Stimulated activated CD4-positive, alpha-beta T cell treated with anti-CD3 and anti-CD28 coated beads, TNF-alpha, amount 100 ng/mL, for 1 hour (primary cell): ENCODE measurements at places on chromosomes 3 and 15.

GRCh38 chr15:40183636-40184463, 23.0 kb downstream of the BUB1B start:
- DNase-seq: no peak

- no peak for DNase-seq
Measured at GRCh38 chr15:85168642-85169173, 187.1 kb downstream of the PDE8A start.

DNA sequence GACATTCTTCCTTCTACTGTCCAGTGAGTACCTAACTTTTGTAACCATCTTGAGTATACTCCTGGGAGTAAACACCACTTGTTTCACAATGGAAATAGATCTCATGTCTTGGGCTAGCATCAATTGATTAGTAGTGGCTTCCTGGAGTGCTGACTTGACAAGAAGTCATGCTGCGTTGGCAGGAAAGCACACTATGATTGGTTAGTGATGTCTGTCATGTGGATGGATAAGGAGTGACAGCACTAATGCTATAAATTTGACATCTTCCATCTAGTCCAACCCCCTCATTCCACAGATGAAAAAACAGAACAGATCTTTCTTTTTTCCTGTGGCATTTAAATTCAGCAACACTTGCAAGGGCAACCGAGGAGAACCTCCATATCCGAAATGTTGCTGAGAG, 47.6 kb upstream of the PRICKLE2 start:
- DNase-seq: no peak

DNA sequence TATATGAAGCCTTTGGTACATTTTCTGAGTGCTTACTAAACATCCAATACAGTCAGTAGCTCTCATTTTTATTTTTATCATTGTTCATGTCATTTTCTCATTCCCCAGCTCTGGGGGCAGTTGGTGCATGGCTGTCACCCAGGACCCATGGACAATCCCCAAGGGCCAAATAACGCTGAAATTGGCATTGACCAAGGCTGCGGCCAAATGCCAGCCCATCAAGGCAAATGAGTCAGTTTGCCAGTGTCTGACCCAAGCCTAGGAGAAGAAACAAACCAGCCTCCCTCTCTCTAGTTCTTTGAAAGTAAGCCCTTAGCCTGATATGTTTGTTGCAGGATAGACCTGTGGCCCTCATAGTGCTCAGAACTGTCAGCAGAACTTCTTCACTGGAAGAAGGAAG, 219.2 kb downstream of the THSD4 start:
- no peak for DNase-seq

- no peak for DNase-seq
Measured at GRCh38 chr3:109257269-109257668, 59.0 kb downstream of the DPPA2 start.

GRCh38 chr3:183331498-183331897, 78.4 kb downstream of the B3GNT5 start:
- no peak for DNase-seq

DNA sequence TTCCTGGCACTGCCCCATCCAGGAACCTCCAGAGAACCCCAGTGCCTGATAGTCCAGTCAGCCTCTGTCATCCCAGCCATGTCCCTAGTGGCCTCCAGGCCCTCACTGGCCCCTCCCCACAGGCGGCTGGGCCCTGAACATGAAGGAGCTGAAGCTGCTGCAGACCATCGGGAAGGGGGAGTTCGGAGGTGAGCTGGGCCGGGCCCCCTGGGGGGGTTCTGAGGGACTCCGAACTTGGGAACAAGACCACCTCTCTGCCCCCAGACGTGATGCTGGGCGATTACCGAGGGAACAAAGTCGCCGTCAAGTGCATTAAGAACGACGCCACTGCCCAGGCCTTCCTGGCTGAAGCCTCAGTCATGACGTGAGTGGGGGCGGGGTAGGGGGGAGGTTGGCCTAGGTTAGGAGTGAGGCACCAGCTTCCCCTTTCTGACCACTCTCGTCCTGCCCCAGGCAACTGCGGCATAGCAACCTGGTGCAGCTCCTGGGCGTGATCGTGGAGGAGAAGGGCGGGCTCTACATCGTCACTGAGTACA, 12.0 kb upstream of the LMAN1L start:
- no peak for DNase-seq

DNA sequence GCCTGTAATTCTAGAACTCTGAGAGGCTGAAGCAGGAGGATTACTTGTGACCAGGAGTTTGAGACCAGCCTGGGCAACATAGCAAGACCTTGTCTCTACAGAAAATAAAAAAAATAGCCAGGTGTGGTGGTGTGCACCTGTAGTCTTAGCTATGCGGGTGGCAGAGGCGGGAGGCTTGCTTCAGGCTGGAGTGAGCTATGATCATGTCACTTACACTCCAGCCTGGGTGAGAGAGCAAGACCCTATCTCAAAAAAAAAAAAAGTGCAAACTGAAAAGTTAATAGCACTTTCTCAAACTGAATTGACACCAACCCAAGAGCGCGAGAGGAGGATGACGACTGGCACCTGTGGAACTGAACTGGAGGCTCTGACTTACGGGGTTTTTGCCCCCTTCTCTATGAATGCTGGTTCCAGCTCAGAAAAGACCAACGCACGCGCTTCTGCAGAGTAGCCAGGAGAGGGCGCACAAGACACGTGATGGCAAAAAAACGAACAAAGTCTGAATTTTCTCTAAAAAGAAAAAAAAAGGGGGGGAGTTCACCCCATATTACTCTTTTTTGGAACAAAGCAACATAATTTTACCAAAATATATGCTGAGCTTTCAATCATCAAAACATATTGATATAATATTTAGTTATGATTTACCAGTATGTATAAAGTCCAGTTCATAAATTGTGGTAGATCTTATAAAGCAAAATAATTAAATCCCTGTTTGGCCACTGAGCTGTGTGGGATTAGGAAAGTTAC, 23.7 kb downstream of the CFAP92 start:
- peak; percentile 46 for DNase-seq

- no peak for DNase-seq
Measured at GRCh38 chr3:194218646-194219453, 82.9 kb downstream of the HES1 start.

- DNase-seq: no peak
Measured at GRCh38 chr3:87973906-87974305, 84.9 kb downstream of the CGGBP1 start.

- no peak for DNase-seq
Measured at GRCh38 chr3:55481744-55482495, 5.2 kb downstream of the WNT5A start.

DNA sequence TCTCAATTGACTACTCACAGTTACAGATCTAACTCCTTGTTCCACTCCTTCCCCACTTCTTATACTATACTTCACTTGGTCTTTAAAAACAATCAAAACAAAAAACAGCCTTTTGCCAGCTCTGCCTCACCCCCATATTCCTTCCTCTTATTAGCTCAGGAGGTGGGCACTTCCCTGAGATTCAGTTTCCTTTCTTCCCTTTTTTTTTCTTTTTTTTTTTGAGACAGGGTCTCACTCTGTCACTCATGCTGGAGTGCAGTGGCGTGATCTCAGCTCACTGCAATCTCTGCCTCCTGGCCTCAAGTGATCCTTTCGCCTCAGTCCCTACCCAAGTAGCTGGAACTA, 6.9 kb downstream of the C3orf62 start:
- no peak for DNase-seq

- no peak for DNase-seq
Measured at GRCh38 chr3:79414806-79415205, 353.0 kb downstream of the ROBO1 start.

DNA sequence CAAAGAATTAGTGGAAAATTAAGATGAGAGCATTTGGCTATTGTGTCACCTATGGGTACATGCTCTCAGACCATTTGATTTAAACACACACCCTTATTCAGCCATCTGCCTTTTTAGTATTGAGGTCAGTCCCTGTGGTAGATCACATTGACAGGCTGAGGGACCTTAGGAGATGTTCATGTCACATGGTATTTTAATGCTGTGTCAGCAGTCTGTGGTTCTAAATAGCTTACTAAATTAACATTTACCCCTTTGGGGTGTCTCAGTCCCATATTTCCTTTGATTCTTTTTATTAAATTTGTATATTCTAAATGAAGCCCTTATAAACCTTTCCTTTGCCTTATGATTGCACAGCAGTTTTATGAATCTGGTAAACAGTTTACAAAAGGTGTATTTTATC, 2.3 kb downstream of the RBM5 start:
- DNase-seq: no peak

- DNase-seq: no peak
Measured at GRCh38 chr3:123618768-123619484, 34.1 kb upstream of the HACD2 start.

DNA sequence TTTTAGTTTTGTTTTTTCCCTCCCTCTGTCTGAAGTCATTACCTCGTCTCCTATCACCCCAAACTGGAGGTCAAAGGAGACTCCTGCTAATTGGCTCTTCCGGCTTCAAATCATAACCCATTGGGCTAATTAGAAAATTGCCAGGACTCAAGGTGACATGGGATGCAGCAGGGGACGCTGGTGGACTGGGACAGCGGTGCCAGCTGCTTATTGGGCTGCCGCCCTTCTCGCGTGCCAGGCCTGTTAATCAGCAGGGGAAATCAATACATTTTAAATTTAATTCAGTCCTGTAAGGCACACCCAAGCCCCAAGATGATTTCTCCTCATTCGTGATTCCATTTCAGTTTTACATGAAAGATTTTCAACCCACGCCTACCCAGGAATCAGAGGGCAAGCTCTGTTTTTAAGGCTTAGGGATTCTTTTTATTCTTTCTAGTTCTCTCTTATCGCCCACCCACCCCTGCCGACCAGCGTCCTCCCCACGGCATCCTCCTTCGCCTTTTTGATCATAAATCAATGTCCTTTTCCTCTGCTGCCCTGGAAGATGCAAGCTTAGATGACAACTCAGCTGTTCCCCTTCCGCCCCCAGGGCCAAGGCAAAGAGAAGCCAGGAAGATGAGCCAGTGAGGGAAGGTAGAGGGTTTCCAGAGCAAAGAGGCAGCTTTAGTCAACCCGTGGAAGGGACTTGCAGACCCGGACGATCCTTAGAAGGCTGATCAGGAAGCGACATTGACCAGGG, 329.6 kb downstream of the UACA start:
- no peak for DNase-seq

- no peak for DNase-seq
Measured at GRCh38 chr15:45021348-45021747, 1.6 kb upstream of the SORD start.

- DNase-seq: no peak
Measured at GRCh38 chr3:100361897-100362296, 27.3 kb downstream of the NIT2 start.

GRCh38 chr3:118001380-118001779, 1033.3 kb downstream of the IGSF11 start:
- no peak for DNase-seq

GRCh38 chr3:173007079-173007723, 133.8 kb downstream of the SPATA16 start:
- no peak for DNase-seq

- no peak for DNase-seq
Measured at GRCh38 chr3:135806317-135806716, 159.2 kb upstream of the PPP2R3A start.

DNA sequence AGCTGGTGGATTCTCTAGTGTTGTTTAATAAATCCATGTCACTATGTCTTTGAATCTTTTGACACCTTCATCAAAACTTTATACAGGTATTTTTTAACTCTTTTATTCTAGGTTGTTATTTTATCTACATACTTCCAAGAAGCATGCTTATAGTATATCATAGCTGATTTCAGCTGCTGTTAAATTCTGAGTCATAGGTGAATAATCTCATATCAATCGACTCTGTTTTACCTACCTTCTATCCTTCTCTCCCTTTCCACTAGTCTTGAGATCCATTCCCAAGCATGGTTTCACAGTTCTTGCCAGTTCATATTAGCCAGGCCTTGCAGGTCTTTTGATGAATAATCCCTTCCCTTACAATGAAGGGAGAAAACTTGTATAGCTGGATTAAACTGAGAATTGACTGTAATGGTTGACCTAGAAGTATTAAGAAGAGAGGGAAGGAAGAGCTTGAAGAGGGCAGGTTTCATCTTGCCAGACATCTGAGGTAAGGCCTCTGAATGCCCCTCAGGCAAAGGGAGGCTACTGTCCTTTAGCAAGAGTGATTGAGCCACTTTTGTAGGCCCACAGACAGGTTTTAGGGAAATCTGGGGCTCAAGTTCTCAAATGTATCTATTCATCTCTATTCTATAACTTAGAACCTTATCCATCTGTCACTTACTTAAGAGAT, 146.4 kb downstream of the EPHA6 start:
- no peak for DNase-seq

- DNase-seq: no peak
Measured at GRCh38 chr3:58200846-58201355, 9.9 kb downstream of the DNASE1L3 start.

DNA sequence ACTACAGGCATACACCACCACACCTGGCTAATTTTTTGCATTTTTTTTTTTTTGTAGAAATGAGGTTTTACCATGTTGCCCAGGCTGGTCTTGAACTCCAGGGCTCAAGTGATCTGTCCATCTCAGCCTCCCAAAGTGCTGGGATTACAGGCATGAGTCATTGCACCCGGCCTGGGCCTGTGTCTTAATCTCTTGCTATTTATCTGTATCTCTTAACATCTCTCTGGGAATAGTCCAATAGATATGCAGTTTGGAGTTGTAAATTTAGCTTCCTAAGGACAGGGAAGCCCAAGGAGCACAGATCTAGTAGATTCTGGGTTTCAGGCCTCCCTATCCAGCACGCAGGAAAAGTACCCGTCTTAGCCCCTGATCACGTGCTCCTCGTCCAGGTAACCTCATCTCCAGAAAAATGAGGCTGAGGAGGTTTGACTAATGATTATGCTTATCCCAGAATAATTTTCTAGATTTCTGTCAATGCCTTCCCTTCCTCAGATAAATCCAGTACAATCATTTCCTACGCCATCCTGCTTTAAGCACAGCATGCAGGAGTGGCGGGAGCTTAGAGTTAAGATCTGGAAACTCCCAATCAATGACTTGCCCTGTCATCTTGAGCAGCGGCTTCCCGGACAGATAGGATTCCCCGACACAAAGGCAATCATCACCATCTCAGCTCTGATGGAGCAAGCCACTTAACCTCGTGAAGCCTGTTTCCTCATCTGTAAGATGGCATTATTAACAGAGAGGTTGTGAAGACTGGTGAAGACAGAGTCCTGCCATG, 12.3 kb upstream of the CTDSPL start:
- no peak for DNase-seq

GRCh38 chr3:72176537-72177041, 391.6 kb upstream of the PROK2 start:
- no peak for DNase-seq

DNA sequence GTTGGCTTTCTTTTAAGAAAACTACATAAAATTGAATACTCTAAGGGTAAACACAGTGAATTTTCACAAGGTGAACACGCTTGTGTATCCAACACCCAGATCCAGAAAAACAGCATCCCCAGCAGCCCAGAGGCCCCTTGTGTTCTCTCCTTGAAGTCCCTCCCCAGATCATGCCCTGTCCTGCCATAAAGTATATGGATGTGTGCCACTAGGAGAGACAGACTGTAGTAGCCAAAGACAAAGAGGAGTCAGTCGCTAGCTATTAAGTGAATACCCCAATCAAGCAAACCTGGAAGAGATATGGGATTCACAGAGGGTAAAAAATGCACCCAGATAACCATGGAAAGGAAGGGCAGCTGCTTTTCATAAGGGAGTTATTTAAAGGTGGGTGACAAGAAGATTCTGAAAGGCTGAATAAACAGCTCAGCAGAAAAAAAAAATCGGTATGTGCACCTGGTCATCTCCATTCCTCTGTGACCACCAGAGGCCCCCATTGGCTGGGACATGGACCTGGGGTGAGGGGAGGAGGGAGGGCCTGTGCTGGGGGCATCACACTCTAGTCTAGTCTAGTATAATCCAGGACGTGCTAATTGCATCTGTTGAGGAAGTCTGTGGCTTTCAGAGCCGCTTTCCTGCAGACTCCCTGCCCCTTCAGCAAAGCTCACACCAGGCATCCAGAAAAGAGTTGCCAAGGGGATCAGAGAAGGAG, 167.3 kb upstream of the NDN start:
- DNase-seq: no peak
